ENCODE measurements at places on chromosomes 3 and 15.

DNA sequence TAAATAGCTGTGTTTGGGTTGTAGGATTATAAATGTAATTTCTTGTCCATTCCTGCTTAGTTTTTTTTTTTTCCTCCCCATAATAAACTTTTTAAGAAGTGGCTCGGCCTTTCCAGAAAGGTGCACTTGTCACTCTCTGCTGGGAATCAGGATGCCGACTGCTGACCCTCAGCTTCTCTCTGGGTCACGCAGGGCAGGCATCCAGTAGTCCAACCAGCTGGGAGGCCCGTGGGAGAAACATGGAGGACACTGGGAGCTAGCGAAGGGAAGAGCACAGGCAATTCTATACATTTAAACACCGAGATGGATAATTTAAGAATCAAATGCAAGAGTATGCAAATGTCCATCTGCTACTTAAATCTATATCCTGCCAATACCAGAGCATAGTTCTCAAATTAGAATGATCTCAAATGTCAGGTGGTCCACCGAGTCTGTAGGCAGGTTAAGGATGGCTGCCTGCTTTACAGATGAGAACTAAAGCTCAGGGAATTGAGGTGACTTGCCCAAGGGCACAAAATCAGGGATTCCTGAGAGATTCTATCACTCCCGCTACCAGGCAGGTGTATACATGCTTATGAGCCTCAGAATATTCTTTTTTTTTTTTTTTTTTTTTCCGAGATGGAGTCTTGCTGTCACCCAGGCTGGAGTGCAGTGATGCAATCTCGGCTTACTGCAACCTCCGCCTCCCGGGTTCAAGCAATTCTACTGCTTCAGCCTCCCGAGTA, 64.5 kb downstream of the DAPK2 start:
- no peak for DNase-seq

GRCh38 chr3:81352867-81353266, 408.6 kb downstream of the GBE1 start:
- DNase-seq, result peak; percentile 13

- no peak for DNase-seq
Observed at GRCh38 chr15:63915873-63916771, 82.4 kb upstream of the HERC1 start.

- DNase-seq, result no peak
Observed at GRCh38 chr3:175911937-175912336, 1052.8 kb downstream of the NAALADL2 start.

DNA sequence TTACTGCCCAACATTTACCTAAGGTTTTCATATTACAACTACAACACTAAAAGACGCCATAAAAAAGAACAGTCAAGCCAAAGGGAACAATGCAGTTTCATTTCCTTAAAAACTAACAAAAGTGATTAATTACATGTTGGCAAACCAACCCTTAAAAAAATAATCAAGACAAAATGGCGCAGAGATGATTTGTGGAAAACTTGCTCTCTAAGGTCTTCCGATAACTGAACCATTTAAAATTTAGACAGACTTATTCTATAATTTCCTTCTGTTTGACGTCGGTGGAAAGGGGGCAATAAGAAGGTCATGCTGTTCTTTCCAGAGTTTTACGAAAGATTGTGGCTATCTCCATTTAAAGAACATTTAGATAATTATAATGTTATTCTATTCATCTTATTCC, 87.6 kb downstream of the RYK start:
- DNase-seq, result no peak

DNA sequence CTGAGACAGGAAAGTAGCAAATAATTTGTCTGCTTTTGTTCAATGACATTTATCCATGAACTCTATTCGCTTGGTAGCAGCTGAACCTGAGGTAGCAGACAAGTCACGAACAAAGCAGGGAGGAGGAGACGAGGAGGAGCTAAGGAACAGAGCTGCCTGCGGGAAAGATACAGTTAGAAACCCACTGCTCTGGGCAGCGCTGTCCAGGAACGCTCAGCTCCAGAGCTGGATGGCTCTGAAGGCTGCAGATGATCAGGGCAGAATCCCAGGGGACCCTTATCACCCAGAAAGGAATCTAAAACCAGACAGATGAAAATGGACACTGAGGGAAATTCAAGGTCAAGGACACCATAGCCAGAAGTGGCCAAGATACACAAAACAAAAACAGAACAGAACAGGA, 257.8 kb downstream of the CD47 start:
- no peak for DNase-seq

DNA sequence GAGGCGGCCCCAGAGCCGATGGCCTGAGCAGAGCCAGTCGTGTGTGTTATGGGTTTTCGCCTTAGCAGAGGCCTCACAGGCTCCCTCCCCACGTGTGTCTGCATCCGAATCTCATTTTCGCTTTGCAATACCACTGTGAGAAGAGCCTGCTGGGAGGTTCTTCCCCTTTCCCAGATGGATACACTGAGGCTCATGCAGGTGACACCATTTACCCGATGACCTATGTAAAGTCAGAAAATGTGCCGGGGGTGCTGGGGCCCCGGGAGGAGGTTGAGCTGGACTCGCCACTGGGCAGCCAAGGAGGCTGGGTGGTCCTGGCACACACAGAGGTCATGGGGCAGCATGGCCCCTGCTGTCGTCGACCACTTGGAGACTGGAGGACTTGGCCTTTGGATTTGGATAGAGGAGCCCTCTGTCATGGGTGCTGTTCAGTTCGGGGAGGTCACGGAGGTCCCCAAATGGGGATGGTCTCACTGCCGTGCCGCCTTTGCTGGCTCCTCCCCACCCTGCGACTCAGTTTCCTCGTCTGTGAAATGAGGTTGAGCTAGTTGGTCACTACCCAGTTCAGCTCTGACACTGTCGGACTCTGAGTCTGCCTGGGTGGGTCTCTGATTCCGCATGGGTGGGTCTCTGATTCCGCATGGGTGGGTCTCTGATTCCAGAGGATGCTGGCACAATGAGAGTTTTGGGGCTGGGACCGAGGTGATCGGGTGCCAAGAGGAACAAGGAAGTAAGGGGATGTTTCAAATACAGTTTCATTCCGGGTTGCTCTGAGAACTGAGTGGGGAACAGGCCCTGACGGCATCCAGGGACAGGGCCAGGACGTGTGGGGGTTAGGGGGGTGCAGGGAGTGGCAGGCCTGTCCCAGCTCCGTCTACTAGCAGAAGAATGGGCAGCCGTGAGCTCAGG, 23.2 kb upstream of the MUC4 start:
- DNase-seq, result no peak

DNA sequence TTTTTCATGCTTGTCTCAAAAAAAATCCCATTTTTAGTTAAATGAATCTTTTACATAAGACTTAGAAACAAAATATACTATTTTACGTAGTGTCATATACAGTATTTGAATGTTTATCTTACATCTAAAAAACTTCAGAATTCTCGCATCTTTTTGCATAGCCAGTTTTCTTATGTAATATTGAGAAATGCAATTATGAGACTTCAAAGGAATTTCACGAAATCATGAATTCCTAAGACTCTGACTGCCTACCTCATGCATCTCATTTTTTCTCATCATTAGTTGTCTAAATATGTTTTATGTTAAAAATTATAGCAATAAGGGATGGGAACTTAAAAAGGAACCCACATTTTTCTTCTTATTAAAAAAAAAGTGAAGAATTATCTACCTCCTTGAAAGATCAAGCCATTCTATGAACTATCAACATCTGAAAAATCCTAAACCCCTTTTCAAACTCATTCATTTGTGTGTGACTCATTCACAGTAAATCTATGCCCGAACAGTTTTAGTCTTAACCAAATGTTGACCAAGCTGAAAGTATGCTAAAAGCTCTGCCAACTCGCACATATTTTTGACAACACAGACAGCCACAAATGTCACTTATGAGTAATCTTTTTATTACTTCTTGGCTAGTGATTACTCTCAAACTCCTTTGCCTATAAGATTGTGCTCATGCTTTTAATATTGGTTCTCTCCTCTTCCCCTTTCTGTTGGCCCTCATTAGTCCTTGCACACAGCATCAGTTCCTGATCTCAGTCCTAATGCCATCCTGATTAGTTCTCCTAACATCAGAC, 115.9 kb downstream of the DCLK3 start:
- DNase-seq, result peak; percentile 6

- no peak for DNase-seq
Observed at GRCh38 chr3:193680220-193680619, 87.2 kb downstream of the OPA1 start.

DNA sequence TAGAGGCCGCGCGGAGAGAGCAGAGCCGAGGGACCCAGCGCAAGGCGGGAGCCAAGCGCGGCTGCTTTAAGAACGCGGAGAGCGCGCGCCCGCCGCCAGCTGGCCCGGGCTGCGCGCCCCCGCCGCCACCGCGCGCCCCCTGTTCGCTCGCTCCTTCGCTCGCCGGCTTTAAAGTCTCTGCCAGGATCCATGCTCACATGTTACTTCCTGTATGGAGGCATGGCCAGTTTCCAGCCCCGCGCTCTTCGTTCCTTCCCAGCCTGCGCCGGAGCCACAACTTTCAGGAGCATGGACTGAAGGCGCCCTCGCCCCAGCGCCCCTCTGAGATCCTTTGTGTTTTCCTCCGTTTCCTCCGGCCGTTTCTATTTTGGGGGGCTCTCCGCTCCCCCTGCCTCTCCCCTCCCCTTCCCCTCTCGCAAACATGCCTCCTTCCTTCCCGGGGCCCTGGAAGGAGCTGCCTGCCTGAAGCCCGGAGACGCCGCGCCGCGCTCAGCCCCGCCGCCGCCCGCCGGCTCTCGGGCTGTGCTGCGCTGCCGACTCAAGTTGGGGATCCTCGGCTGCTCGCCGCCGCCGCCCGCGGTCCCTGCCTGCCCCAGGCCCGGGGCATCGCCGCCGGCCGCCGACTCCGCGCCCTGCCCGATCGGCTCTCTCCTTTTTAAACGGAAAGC, at the start of gene PTPRG:
TSS of gene PTPRG (plus strand) at position 198 of the 668 bp plus-strand sequence. CDS start 717 bp downstream, outside the sequence.
- DNase-seq, result peak; percentile 69

DNA sequence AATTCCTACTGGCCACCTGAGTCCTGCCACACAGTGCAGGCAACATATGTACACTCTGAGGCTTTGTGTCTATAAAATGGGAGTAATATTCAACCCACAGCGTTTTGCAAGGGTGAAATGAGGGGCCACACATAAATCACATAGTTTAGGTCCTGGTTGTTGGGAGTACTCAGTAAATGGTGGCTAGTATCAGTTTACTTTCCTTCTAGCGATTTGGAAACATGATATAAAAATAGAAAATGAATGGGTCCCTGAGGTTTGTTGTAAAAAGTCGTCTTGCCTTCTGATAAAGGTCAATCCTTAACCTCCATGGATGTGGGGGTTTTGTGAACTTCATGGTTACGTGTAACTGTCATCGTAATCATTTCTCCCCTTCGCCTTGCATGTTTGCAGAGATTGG, 472.4 kb downstream of the EPHB1 start:
- DNase-seq, result no peak

- no peak for DNase-seq
Observed at GRCh38 chr3:13149330-13150108, 76.3 kb upstream of the IQSEC1 start.

DNA sequence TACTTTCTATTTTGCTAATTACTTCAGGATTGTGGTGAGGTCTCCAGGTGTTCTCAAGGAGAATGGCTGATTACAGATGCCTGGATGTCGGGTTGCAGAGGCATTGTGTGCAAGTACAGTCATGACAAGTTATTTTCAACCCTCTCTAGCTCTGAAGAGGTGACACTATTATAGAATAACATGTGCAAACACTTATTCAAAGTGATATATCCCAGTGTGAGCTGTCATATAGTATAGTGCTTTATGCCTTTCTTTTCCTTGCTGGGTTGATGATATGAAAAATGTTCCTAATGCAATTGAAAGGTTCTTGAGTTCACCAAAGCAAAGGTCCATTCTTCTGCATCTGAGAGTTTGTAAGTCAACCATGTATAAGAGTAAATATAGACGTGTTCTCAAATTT, 167.2 kb downstream of the SPATA16 start:
- no peak for DNase-seq

GRCh38 chr3:194080436-194080835, 55.5 kb upstream of the HES1 start:
- no peak for DNase-seq

DNA sequence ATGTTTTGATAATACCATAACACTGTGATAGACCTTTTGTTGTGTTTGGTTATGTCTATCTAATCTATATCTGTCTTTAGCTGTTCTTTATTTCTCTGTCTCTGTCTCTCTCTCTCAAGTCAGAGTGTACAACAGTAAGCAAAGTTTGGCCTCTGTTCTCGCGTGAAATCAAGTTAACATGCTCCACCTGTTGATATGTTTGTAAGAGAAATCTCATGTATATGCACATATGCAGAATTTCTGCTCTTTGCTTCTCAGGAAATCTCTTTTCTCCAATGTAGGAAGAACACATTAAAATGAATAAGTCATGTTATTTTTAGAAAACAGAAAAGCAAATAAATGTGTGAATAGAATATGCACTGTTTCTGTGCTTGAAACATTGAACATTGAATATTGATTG, 425.5 kb upstream of the SEMA6D start:
- DNase-seq, result no peak

DNA sequence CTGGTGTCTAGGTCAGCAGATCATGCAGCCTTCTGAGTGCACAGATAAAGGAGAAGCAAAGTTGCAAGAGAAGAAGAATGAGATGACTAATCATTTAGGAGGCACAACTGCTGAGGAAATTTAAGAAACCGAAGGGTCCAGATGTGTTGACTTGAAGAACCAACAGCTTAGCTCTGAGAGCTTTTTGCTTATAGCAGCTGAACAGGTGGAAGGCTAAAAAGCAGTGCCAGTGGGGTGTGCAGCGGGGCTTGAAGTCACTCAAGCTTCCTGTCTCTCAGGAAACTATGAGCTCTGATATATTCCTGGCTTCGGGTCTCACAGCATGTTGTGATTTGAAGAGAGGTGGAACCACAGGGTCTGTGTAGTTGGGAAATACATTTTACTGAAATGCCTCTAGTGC, 305.7 kb downstream of the RYR3 start:
- no peak for DNase-seq

GRCh38 chr3:11130385-11130784, 23.9 kb upstream of the HRH1 start:
- DNase-seq, result no peak

DNA sequence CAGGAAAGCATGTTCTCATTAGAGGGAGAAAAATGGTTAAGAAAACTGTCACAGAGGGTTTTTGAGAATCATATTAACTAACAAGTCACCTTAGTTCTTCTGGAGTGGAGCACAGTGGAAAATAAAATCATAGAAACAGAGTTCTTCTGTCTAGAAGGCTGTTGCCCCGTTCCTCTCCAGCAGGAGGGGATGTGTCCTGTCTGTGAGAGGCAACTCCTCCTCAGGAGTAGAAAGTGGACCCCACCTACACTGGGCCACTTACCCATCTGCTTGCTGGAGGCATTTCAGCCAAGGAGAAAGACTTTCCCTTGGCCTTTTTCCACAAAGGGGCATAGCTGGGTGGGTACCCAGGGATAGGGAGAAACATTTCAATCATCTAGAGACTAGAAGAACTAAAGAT, 106.6 kb downstream of the SSR3 start:
- DNase-seq, result peak; percentile 46

Measured in HCT116 (cell line).